ENCODE measurements at places on chromosomes 6 and 20.

DNA sequence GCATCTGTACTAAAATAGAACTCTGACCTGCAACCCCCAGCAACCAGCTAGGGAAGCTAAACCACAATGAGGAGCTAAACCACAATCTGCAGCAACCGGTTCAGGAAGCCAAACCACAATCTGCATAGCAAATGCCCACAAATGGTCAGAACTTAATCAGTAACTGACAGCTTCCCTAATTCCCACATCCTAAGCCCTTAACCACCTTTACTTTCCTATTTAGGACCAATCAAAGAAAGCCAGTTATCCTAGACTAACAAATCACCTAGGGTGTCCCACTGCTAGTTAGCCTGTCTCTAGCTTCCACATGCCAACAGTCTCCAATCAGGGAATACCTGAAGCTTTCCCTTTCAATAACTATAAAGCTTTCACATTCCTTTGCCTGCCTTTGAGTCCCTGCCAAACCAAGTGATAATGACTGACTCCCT, 424.6 kb upstream of the PTCHD4 start:
- DNase-seq = no peak

GRCh38 chr6:3296078-3296477, 37.3 kb downstream of the PSMG4 start:
- peak; percentile 81 for DNase-seq

- no peak for DNase-seq
These were observed 278.5 kb downstream of the KHDC1L start for GRCh38 chr6:72946774-72947173.

GRCh38 chr6:2485116-2485515, 239.7 kb upstream of the GMDS start:
- peak; percentile 71 for DNase-seq

DNA sequence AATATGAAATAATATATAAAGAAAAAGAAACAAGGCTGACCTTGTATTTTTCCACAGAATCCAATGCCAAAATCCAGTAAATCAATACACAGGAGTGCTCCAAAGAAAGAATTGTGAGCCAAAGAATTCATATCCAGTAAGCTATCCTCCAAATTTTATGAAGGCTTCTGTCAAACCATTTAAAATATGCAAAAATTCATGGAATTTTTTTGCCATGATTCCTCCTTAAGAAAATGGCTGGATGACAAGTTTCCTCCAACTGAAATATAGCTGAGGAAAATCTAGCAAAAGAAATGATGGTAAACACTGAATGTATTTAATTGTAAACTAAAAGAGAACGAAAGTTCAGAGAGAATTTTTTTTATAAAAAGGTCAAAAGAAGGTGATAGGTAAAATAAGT, 290.3 kb downstream of the UBE3D start:
- no peak for DNase-seq

GRCh38 chr6:76768556-76768955, 694.7 kb downstream of the HTR1B start:
- DNase-seq = no peak

DNA sequence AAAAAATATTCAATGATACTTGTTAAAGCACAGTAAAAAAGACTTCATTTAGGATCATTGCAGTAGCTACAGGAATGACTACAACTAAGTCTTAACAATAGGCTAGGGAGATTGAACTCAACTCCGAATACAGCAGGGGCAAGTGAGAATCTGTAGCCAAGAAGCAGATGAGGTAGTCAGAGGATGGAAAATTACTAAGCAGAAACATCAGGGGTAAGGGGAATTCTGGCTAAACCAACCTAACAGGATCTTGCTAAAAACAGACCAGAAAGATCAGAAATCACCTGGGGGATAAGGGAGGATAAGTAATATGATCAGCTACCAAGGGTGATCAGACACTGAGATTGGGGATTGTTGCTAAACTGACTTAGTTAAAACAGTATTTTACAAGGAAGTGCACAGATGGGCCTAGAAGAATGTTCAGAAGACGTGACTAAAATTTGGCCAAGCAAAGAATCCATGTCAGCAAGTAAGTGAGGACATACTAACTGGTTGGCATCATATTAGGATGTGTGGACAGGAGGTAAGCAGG, 217.5 kb downstream of the TENT5A start:
- peak; percentile 13 for DNase-seq

DNA sequence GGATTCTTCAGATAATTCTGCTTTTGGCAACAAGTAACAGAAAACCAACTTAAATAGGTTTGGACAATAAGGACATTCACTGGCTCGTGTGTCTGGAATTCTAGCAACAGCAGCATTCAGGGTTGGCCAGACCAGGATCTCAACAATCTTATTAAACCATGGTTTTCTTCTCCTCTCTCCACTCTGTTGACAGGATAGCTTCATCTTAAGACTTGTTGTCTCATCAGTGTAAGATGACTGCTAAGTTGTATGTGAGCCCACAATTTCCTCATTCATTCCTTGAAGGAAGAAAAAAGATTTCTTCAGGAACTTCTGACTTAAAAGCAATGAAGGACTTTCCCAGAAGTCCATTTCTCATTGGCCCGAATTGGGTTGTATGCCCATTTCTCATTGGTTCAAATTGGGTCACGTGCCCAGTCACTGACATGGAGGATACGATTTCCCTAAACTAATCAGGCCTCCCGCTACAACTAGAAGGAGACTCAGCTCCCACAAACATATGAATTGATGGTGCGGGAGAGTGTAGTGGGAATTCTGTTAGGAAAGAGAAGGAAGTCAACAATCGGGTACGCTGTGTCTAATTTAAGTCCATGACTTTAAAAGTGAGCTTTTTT, 83.7 kb downstream of the SLC22A3 start:
- no peak for DNase-seq

GRCh38 chr20:24665196-24665595, 195.8 kb downstream of the SYNDIG1 start:
- no peak for DNase-seq

DNA sequence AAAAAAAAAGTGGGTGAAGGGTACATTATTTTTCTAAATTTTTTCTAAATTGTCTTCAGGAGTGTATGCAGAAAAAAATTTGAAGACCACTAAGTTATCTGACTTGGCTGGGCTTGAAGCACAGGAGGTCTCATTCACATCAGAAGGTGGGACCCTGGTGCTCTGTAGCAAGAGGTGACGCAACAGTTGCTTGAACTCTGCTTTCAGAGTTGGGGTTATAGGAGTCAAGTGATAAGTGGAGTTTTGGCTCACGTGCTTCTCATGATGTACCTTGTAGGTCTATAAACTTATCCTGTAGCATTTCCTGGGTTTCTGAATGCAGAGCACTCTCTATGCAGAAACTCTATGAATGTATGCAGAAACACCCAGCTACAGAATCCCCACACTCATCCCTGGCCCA, 58.5 kb upstream of the FOXC1 start:
- DNase-seq = no peak

- DNase-seq = no peak
These were observed 53.2 kb downstream of the DNAAF9 start for GRCh38 chr20:3354247-3354646.

DNA sequence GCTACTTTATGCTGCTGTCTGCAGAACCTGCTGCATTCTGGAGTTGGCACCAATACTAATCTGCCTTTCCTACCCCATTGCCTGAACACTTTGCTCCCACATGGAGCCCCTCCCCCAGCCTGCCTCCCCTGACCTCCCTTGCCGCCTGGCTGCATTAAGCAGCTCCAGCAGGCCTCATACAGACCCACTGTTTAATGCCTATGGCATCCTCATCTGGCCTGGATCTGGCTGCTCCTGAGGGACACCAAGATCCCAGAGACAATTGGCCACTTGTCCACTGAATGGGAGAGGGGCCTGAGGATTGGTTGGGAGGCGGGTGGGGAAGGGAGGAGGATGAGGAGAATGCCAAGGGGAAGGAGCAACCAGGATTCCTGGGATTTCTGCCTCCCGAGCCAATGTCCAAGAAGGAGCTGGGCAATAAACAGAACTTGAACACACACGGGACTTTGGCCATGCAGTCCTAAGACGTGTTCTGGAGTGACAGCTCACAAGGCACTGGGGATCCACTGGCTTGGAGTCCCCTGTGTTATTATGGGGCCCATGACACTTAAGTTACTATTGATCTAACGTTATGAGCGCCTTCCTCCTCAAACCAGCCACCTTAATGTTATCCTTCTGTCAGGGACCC, 10.4 kb upstream of the KCNK5 start:
- DNase-seq = no peak

GRCh38 chr6:125224231-125224861, 70.8 kb downstream of the TPD52L1 start:
- DNase-seq = no peak

GRCh38 chr6:132659082-132659481, at the start of gene TAAR1:
Gene TAAR1 (minus strand): TSS chr6:132659182. CDS start chr6:132646003, 13,179 bp downstream.
- no peak for DNase-seq

- DNase-seq = no peak
These were observed 92.5 kb downstream of the SPTLC3 start for GRCh38 chr20:13101276-13101675.

DNA sequence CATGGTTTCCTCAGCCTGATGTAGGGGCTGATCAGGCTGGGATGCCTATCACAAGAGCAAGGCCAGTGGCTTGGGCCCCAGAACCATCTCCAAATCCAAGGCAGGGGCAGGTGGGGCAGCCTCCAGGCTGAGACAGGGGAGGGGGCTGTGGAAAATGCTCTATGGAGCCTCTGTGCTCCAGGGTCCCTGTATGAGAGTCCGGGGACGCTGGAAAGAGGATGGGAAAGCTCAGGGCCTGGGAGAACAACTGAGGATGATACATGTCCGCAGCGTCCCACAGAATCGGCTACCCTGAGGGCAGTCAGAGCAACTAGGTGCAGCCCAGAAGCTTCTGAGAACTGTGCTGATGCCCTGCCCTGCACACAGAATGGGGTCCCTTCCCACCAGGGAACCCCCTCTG, 43.4 kb downstream of the CPXM1 start:
- DNase-seq = no peak

GRCh38 chr6:44133981-44134711, 6.8 kb downstream of the TMEM63B start:
- DNase-seq = no peak

DNA sequence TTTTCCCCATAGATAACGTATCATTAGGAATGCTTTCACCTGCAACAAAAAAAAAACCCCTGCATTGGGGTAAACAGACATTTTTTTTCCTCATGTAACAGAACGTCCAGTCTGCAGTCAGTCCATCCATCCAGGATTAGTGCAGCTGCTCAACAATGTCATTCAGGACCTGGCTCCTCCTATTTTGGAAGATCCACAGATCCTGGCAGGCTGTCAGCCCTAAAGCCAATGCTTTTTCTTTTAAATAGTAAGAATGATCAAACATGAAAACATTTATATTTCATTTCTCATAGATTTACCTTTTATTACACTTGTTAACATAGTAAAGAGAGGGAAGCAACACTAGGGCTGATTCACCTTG, 116.5 kb upstream of the CCDC28A start:
- no peak for DNase-seq

DNA sequence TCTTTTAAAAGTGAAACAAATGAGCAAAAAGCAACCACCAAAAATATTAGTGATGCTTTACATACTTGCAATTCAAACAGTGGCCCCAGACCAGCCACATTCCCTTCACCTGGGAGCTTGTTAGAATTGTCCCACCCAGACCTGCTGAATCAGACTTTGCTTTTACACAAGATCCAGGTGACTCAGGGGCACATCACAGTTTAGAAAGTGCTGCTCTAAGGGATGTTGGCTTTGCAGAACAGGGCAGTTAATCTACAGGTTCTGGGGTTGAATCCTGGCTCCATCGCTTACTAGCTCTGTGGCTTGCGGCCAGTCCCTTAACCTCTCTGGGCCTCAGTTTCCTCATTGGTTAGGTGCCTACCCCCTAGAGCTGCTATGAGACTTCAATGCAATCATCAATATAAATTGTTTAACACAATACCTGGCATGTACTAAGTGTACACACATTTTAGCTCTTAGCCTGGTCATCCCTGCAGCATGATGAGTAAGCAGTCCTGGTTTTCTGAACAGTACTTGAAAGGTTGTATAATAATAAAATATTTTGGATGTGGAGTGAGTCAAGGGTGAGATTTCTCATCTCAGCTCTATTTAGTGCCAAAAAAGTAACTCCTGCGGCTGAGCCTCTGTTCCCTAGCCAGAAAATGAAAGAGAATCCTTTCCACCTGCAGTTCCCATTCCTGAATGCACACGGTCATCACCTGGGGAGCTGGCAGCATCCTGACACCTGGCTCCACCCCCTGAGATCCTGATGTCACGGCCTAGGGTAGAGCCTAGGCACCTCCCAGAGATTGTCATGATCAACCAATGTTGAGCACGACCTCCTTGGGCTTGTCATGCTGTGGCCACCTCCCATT, 162.7 kb downstream of the ANKRD60 start:
- no peak for DNase-seq

DNA sequence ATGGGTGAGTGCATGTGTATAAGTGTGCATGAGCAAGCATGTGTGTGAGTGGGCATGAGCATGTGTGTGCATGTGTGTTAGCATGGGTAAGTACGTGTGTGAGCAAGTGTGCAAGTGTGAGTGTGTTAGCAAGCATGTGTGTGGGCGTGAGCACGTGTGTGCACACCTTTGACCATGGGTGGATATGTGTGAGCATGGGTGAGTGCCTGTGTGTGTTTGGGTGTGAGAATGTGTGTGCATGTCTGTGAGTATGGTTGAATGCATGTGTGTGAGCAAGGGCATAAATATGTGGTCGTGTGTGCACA, 84.6 kb downstream of the DLL1 start:
- no peak for DNase-seq

GRCh38 chr20:14488756-14489479, 151.5 kb upstream of the FLRT3 start:
- DNase-seq = no peak

DNA sequence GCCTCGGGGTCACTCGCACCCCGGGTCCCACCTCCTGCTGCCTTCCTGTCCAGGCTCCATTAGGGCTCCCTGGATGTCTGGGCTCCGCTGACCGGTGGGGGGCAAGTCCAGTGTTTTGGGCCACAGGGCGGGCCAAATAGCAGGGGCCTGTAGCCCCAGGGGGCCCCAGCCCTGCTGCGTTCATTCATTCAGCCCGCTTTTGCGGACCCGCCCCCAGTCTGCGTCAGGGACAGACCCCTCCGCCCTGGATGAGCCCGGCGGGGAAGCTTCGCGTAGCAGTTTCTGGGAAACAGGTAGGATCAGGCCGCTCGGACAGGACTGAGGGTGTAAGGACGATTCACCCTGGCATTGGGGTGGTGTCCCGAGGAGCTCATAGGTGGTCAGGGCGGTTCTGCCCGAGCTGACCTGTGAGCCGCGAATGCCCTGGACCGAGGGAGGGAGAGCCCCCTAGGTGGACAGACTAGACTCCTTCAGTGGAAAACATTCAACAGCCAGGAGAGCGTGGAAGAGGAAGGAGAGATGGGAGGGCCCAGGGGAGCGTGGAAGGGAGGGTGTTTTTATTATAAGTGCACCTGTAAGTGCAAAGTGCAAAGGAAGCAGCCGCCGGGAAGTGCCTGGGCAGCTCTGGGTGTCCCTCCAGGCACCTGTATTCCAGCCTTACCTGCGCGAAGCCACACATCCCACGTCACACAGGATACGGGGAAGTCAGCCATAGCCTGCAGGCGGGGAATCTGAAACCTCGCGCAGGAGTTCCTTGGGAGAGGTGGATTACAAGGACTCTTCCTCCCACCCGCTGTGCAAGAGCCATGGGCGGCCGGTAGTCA, 662 bp downstream of the ENTPD6 start:
- DNase-seq = peak; percentile 67
